Stimulated activated CD8-positive, alpha-beta memory T cell treated with anti-CD3 and anti-CD28 coated beads, Interleukin-4, amount 100 ng/mL, for 1 hour (primary cell): ENCODE measurements at places on chromosomes 12 and 14.

GRCh38 chr12:70556179-70556869 lies 80.9 kb downstream of the PTPRB start:
- no peak for DNase-seq

GRCh38 chr14:105385698-105386365 lies 12.5 kb upstream of the TEX22 start:
- DNase-seq: no peak

DNA sequence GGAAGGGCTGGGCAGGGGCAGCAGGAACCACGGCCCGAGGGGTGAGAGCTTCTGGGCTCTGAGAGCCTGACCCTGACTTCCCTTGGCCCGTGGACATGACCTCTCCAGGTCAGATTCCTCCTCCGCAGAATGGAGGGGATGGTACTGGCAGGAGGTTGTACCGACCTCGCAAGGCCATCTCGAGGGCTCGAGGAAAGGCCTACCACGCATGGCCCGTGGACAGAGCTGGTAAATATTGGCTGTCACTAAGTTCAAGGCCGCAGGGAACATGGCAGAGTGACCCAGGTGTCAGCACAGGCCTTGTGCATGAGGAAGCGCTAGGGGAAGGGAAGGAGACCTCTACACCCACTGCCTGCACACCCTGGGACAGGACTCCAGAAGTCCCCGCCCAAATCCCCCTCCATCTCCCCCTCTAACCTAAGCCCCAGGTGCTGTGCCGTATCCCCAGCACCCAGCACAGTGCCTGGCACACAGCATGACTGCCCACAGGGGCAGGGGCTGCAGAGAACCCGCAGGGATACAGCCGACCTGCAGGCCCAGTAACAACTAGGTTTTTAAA lies 54.9 kb upstream of the PPP2R5C start:
- no peak for DNase-seq

- no peak for DNase-seq
Observed at GRCh38 chr12:51793201-51793600, 55.3 kb downstream of the FIGNL2 start.

- DNase-seq: no peak
Observed at GRCh38 chr14:52767058-52767833, 24.2 kb downstream of the GNPNAT1 start.

- DNase-seq: no peak
Observed at GRCh38 chr12:30420561-30420960, 275.1 kb downstream of the IPO8 start.

DNA sequence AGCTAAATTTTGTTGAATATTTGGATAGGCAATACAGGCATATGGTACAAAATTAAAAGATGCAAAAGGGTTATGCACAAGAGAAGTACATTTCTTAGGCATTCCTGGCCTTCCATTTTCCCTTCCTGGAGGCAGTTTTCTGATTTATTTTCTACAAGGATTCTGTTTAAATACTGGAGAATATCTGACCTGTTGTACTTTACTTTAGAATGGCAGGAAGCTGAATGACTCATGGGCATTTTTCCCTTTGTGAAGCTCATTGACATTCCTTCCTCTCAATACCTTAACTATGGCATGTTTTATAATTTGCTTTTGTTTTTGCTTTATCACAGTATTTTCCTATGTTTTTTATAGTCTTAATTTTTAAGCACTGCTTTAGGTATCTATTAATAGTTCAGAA lies 62.7 kb downstream of the RCOR1 start:
- no peak for DNase-seq

- no peak for DNase-seq
Observed at GRCh38 chr14:32701475-32701874, 237.2 kb upstream of the NPAS3 start.

- no peak for DNase-seq
Observed at GRCh38 chr12:52347551-52348510, 19.4 kb downstream of the KRT85 start.

DNA sequence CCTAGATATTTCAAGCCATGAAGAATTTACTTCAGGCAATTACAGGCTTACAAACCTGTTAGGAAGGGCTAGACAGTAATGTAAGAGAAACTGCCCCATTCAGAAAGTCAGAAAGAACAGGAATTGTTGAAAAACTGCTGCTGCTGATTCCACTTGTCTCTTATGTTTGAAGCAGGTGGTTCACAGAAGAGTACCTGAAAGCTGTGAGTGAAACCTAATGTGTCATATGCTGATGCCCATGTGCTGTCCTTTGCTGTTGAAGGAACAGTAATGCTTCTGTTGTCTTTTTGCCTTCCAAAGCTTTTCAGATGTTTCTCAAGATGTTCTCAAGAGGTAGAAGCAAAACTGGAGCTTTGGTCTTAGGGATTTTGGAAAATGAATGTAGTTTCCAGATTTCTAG lies 39.0 kb downstream of the MNAT1 start:
- DNase-seq: no peak
